ENCODE measurements at places on chromosomes 2 and 18. TPM values are rescaled to one million over a fixed set of nuclear protein-coding genes. Genes with fewer than 3 reads are reported as not detected.
A peak's percentile ranks its signal among the peaks of the same experiment; 100 is the strongest.

Gene MAP4K4
- 33.8 TPM for total RNA-seq

GRCh38 chr2:73841912-73842738 lies 13.4 kb downstream of the STAMBP start:
- DNase-seq: peak; percentile 47

Gene LGALSL
- 15.6 TPM for total RNA-seq

Gene CFC1
- not detected for total RNA-seq

GRCh38 chr2:71120195-71120594 lies 9.8 kb downstream of the MCEE start:
- DNase-seq: no peak

GRCh38 chr18:49591271-49591670 lies 29.4 kb downstream of the LIPG start:
- DNase-seq: peak; percentile 48

Gene EFEMP1
- total RNA-seq: 25.3 TPM

DNA sequence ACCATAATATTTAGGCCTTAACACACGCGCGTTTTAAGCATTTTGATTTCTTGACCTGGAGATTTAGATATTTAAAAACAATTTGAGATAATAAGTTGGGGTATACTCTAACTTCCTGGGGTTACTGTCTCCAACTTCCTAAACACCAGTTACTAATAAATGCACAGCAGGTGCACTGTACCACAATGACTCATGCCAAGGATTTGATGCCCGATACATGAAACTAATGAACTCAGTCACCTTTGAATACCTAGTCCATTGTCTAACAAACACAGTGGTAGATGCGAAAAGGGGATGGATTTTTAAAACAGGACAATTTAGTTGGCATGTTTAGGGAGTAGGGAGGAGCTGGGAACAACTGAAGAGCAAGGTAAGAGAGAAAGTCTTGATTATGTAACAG lies 21.2 kb downstream of the CABYR start:
- no peak for DNase-seq

DNA sequence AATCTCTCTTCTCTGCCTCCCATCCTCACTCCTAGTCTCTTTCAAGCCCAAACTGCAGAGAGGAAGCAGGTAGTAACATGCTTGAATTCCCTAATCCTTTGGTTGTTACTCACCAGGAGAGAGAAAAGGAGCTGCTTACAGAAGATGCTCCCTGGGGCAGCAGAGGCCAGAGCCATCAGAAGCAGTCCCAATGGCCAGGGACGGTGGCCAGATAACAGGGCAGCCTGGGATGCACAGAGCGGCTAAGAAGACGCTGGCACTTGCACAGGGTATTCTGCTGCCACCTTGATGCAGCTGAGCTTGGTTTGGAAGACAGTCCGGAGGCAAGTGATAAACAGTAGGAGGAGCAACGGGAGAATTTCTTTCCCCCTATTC lies 250 bp downstream of the DSC1 start:
- no peak for DNase-seq

- DNase-seq: no peak
These were observed 11.8 kb downstream of the MTCL1 start for GRCh38 chr18:8717011-8717770.

- peak; percentile 16 for DNase-seq
These were observed 160.7 kb upstream of the SP5 start for GRCh38 chr2:170554278-170554955.

Gene PRR30
- total RNA-seq: not detected
